ENCODE measurements at places on chromosomes 6 and 20. TPM values are rescaled to one million over a fixed set of nuclear protein-coding genes. Genes with fewer than 3 reads are reported as not detected.

EEF1E1 gene
- total RNA-seq = 37.2 TPM

GRCh38 chr6:10271982-10272381 is 142.9 kb downstream of the TFAP2A start:
- no peak for DNase-seq

- DNase-seq = no peak
These were observed 117.5 kb downstream of the GPX5 start for GRCh38 chr6:28643017-28643740.

GRCh38 chr6:159434410-159434809 is 258.6 kb downstream of the SOD2 start:
- no peak for DNase-seq

Data from dermis microvascular lymphatic vessel endothelial cell (primary cell).